Stimulated activated CD8-positive, alpha-beta memory T cell treated with anti-CD3 and anti-CD28 coated beads, Interleukin-4, amount 100 ng/mL, for 1 hour (primary cell): ENCODE measurements at places on chromosomes 16 and 17.
A peak's percentile ranks its signal among the peaks of the same experiment; 100 is the strongest.

DNA sequence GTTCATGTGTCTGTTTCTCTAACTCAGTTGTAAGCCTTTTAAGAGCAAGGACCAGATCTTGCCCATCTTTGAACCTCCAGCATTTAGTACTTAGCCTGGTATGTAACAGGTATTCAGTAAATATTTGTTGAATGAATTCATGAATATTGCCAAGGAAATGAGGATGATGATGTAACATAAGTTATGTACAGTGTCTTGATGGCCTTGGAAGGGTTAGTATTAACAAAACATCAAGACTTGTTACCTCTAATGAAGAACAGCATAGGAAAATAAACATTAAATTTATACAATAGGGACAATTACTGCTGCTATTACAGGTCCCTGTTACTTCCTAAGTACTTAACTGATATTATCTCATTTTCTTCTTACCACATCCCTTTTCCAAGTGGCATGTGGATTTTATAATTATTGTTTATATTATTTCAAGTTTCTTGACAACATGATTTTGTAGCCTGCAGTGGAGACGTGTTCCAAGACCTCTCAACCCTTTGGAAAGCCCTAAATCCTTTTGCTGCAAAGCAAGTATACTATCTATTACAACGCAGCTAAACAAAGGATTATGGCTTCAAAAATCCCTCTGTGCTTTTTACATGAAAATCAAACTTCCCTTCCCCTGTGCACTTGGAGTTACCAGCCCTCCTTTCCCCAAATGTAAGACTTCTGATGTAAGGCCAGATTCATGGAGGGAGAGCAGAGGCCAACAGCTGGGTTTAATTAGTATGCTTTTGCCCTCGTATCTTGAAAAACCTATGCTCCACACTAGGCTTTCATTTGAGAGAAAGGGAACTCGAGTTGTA, 77.4 kb upstream of the SMIM36 start:
- DNase-seq: no peak

DNA sequence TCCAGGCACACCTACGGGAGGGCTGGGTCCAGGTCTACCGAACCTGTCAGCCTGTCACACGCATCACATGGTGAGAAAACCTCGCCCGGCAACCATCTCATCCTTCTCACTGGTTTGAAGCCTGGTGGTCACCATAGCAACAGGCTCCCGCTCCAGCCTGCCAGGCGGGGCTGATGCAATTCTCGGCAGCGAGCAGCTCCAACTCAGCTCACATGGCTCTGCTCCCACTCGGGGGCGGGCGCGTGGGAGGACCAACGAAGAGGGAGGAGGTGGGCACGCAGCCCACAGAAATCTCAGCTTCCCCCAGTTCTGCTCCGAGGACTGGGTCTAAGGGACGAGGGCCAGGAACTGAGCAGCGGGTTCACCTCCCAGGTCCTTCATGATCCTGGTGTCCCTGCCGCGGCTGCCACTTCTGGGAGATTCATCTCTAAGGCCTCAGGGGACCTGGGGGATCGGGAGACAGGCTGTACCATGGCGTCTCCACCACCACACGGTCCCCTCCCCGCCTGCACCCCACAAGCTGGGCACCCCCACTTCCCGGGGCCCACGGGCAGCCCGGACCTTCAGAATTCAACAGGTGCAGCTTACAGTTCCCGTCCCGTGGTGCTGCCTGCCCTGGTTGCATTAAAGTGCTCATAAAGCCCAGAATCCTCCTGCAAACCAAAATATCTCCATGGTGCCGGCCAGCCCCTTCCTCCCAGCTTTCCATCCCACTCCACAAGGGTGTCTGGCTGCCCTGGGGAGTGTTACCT, 25.8 kb downstream of the ABR start:
- no peak for DNase-seq

DNA sequence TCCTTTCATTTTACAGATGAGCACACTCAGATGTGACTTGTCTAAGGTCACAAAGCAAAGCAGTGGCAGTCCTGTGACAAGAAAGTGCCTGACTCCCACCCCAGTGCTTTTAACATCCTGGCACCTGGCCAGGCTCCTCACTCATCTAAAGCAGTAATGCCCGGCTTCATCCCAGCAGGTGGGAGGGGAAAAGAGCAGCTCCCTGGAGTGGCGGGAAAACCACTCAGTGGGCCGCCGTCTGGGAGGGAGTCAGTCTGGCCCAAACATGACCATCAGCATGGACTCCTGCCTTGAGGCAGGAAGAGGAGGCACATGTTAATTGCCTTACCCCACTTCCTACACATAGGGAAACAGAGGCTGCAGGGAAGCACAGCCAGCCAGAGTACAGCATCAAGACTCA, 2.6 kb downstream of the PCGF2 start:
- DNase-seq: no peak

DNA sequence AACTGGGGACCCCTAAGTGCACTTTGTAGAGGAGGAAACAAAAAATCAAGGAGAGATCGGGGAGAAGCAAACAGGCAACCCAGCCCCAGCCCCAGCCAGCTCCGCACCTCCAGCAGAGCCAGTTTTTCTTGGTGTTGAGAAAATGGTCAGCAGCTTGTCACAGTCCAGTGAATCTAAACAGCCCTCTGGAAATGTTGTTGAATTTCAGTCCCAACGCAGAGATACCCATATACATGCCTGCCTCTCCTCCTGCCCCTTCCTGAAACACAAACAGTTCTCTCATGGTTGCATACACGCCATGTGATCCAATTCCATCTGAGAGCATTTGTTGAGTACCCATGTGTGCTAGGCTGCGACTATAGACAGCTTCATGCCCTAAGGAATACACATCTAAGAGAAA, 42.4 kb upstream of the LHX1 start:
- no peak for DNase-seq

- no peak for DNase-seq
These were observed 54.8 kb downstream of the CDRT4 start for GRCh38 chr17:15412606-15413005.

DNA sequence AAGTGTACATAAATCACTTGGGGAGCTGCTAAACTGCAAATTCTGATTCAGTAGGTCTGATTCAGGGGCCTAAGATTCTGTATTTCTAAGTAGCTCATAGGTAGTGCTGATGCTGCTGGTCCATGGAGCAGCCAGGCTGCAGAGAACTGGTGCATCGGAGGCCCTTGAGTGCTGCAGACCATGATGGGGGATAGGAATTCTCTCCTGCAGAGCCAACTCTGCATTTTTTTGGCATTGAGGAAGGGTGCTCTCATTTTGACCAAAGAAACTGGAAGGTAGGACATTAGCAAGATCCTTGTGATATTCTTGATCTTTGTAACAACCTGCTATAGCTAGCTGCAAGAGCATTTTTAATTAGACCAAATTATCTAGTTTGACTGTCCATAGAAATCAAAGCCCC, 4.7 kb downstream of the HOXB2 start:
- DNase-seq: no peak

DNA sequence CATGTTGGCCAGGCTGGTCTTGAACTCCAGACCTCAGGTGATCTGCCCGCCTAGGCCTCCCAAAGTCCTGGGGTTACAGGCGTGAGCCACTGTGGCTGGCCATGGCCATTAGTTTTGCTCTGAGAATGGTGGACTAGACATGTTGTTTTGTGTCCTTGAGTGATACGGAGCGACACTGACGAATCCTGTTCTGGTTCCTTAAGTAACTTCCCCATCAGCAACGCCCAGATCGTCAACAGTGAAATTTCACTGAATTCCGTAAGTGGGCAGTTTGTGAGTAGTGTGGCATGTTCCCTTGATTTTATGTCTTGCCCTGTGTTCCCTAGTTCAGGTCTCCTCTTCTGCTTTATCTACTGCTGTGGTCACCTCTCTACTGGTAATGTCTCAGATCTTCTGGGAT, 67.4 kb downstream of the SNX29 start:
- no peak for DNase-seq

GRCh38 chr17:2926019-2926650, 129.9 kb downstream of the RAP1GAP2 start:
- DNase-seq: no peak

DNA sequence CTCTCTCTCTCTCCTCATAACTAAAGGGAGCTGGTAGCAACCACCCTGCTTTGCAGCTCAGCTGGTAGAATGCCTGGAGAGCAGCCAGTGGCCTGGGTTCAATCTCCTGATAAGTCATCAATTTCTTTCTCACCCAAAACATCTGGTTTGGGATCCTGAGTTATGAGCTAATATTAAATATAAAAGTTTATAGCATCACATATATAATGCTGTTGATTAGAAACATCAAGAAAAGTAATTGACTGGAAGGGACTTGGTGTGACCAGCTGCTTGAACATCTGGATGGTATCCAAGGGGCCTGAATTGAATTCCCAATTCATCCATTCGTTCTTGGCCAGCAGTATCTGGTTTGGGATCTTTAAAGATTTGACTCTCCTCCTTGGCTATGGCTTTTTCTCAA, 12.2 kb upstream of the ELAC2 start:
- DNase-seq: no peak

GRCh38 chr16:10579965-10580882, at the start of gene EMP2:
Gene EMP2 (minus strand): TSS chr16:10580598. CDS start chr16:10547617, 32,981 bp downstream.
- DNase-seq: no peak

DNA sequence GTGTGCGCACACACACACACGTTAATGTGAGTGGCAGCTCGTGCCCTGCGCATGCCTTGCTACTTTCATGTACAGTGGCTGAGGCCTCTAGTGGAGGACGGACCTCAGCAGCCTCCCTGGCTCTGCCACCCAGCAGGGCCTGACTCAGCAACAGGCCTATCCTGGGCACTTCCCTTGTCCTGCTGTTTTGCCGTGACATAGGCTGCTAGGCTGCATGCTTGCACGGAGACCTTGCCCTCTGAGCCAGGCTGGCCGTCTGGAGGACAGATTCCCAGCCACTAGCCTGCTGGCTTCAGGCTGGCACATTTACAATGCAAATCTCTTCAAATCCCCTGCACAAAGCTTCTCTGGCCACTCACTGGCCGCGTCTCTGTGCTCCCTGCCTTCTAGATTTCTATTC, 9.5 kb downstream of the RNF213 start:
- DNase-seq: no peak

DNA sequence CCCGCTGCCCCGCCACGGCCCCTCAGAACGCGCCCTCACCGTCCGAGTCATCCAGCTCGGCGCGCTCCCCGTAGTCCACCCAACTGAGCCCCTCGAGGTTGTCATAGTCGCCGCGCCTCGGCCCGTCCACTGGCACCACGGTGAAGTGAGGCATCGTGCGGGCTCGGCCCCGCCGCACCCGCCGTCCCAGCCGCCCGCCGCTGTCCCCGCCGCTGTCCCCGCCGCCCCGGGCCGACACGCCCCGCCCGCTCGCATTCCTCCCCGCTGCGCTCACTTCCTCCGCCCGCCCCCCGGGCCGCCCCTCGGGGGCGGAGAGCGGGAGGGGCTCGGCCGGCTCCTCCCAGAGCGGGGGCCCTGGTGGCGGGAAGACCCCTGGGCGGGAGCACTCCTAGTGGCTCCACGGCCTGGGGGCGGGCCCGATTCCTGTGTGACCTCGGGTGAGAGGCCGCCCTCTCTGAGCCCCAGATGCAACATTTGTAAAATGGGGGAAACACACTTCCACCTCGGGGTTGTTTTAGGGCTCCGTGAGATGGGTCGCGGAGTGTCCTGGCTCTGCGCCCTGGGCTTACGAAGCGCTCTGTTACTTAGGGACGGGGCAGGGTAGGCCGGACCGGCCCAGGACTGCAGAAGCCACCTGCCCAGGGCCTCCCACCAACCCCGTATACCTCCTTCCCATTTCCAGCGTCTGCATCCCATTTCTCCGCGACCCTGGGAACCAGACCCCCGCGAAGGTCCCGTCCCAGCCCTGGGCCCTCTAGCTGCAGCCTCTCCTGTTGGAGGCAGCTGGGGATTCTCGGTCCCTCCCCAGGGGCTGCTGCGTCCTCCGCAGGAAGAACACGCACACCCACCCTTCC, at the start of gene SLC12A4:
TSS of gene SLC12A4 (minus strand) at position 238 of the 854 bp plus-strand sequence. CDS start at position 154, 84 bp downstream.
- DNase-seq: peak; percentile 69

- no peak for DNase-seq
These were observed 2.7 kb downstream of the NDUFAF8 start for GRCh38 chr17:81241648-81242420.

GRCh38 chr16:57690782-57691471, 3.7 kb upstream of the DRC7 start:
- DNase-seq: no peak

DNA sequence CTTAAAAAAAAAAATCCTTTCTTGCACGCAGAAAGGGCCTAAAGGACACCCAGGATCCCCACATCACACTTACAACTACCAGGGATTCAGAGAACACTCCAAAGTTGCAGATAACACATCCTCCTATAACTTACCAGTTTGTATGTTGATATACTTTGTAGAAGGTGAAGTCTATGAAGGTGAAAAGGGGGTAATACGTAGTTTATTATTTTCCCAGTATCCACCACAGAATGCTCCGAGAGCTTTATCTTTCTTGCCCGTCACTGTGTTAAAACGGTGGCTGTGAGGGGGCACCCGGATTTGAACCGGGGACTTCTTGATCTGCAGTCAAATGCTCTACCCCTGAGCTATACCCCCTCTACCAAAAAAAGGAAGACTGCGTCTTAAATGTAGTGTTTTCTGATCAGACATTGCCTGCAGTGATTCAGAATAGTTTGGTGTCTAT, 7.9 kb upstream of the RPL23 start:
- DNase-seq: no peak

DNA sequence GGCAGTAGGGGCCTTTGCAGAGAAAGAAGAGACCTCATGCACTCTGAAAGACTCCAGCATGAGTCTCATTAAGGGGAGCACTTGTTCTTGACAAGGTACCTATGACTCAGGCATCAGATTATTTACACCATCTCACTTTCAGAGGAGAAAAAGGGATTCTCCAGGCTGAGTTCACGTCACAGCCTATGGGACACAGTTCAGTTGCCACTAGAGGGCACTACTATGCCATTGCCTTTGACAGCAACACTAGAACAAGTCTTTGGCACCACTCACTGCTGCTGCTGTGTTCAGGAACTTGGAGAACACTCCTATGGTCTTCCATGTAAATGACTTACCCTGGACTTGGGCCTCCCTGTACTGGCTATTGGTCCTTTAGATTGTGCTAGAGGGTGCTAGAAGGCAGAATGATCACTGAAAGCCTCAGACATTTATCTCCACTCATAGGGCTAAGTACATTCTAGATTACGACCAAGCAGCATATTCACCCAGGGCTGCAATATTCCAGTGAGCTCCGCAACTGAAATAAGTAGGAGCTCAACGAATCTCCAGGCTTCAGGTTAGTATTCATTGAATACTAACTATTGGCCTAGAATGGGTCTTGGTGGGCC, 225.1 kb upstream of the CA10 start:
- DNase-seq: no peak

GRCh38 chr17:45144199-45145034, 3.9 kb upstream of the HEXIM1 start:
- no peak for DNase-seq
